ENCODE measurements at places on chromosomes 16 and 17. TPM values are rescaled to one million over a fixed set of nuclear protein-coding genes. Genes with fewer than 3 reads are reported as not detected.

TBC1D3G gene
- total RNA-seq: not detected

CHAD gene
- total RNA-seq: not detected

CA5A gene
- not detected for total RNA-seq

MYADML2 gene
- not detected for total RNA-seq

JPH3 gene
- 1.9 TPM for total RNA-seq

KRTAP9-4 gene
- not detected for total RNA-seq

ZNF597 gene
- 1.2 TPM for total RNA-seq

MYL4 gene
- 0.16 TPM for total RNA-seq

EIF5A gene
- 1,831 TPM for total RNA-seq
